ENCODE measurements at places on chromosomes 13 and 19.

DNA sequence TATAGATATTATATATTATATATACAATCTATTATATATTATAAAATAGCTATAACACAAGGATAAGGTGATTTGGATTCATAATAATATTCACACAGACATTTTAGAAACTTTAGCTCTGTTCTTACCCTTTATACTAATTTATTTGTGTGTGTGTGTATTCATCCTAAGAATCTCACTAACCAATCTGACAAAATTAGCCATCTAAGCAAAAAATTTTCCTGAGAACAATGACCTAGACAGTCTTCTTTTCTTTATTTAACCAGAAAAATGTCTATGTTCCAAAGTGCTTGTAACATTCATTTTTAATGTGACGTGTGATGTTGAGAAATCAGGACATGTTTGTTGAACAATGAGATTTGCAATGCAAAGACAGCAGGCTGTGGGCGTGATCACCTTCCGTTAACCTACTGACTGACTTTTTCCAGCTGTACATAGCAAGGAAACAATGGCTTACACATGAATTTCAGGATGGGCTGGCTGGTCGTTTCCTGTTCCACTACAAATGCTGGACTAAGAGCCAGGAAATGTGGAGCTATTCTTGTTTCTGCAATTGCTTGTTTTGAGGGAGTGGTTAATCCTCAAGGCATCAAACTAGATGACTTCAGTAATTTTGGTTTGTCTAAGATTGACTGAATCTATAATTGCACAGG lies 634.6 kb upstream of the ARGLU1 start:
- no peak for DNase-seq

DNA sequence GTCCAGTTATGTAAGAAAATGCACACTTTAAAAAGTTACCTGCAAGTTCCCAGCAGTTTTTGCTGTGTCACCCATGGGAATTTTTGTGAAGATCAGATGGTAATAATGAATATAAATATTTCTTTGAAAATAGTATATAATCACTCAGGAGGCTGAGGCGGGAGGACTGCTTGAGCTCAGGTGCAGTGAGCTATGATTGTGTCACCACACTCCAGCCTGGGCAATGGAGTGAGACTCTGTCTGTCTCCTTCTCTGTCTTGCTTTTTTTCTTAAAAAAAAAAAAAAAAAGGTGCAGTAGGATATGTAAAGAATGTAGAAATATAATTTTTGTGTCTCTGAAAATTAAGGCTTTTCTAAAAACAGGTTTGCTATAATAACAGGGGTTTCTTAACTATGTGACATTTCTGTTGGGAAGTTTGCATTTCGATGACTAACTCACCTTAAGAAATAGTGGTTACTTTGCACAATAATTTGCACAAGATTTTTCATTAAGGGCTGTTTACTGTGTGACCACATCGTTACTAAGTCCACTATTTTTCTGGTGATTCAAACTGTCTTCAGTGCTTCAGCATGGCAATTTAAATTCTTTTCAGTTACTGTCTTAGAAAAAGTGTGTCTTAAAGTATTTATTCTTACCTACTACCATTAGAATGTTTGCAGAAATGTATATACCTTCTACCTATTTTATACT lies 37.3 kb downstream of the DNAJC3 start:
- DNase-seq, result no peak

DNA sequence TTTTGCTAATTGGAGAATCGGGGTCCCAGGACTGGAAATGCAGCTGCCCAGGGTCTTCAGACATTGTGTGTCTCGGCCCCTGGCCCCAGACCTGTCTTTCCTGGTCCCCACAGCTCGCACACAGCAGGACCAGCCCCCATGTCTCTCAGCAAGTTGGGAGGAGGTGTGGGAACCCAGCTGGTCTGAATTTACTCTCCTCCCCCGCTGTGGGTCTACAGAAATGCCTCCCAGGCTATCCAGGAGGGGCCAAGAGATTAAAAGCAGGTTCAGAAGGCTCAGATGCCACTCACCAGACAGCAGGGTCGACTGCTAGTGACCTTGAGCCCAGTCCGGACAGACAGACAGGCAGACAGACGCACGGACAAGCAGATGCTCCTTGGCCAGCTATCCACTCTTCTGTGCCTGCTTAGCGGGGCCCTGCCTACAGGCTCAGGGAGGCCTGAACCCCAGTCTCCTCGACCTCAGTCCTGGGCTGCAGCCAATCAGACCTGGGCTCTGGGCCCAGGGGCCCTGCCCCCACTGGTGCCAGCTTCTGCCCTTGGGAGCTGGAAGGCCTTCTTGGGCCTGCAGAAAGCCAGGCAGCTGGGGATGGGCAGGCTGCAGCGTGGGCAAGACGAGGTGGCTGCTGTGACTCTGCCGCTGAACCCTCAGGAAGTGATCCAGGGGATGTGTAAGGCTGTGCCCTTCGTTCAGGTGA lies at the start of gene DAND5:
DAND5 (plus strand) TSS at position 285 of the 697 bp plus-strand sequence; CDS start at position 370, 85 bp downstream.
- DNase-seq, result no peak

DNA sequence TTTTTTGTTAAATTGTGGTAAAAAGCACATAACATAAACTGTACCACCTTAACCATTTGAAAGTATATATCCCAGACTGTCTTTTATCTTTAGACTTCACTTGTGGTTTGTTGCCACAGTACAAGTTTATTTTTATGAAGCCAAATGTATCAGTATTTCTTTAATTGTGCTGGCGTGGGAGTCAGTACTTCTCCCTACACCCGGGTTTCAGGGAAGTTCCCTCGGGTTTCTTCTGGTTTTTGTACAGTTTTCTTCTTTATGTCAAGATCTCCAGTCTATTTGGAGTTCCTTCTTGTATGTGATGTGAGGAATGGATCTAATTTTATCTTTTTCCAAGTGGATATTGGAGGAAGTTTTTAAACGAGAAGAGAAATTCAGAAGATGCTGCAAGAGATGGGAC lies 20.5 kb downstream of the CCDC8 start:
- DNase-seq, result no peak

- peak; percentile 99 for DNase-seq
These were observed at the start of gene GRAMD1A for GRCh38 chr19:34999498-35000337. Gene GRAMD1A (plus strand): TSS chr19:35000323. CDS start chr19:35000479, 156 bp downstream.

GRCh38 chr13:61685682-61686012 lies 270.0 kb upstream of the PCDH20 start:
- no peak for DNase-seq

DNA sequence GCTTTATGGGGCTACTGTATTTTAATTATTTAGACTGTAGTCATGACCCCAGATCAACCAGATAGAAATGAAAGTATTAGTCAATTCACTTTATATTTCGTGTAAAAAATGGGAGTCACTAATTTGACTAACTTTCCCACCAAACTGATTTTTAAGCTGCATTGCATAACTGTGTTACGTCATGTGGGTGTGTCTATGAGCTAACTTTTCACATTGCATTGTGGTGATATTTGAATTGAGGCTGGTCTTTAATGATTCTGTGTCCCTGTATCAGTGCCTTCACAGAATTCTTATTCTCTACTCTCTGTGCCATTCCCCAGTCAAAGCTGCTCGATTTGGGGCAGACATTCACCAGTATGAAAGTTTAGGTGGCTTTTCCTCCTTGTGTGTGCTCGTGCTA lies 172.7 kb upstream of the MAB21L1 start:
- DNase-seq, result no peak

DNA sequence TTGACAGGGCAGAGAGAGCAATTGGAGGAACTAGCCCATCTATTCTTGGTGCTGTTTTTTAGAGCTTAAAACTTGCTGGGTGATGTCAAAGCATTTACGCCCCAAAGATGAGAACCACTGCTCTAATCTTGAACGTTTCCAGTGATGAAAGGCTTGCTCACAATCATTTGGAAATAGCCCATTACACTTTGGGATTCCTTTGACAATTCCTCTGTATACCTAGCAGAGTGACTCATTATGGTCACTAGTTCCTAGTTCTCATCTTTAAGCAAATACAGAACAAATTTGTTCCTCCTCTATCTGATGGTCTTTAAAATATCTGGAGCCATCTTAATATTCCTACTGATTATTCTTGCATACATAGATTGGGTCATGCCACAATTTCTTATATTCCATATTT lies 112.3 kb downstream of the GPC6 start:
- no peak for DNase-seq

- no peak for DNase-seq
These were observed 90.4 kb downstream of the PCCA start for GRCh38 chr13:100179276-100179675.

DNA sequence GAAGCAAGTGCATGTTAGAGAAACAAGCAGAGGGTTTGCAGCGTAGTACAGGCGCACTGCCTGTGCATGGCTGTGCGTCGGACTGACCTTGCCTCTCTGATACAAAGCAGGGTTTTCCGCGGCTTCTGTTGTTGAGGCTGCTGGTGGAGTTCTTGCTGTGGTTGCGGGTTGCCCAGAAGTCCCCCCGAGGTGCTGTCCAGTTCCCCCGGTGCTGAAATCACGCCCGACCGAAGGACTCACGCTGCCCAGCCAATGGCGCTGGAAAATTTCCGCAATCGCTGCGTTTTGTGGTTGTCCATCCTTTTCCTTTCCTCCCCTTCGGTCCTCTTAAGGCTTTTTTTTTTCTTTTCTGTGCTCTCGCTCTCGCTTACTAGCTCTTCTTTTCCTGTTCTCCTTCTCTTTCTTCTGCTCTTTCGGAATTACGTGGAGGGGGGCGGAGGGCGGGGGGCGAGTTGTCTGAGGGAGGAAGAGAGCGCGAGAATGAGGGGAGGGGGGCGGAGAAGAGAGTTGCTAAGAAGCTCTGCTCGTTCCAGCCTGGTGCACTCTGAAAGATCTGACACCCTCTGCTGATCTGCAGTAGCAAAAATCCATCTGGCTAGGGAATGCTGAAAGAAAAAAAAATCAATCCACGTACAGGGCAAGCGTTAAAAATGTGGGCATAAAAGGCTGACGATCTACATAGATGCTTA lies at the start of gene SLITRK1:
SLITRK1 (minus strand) TSS at position 558 of the 689 bp plus-strand sequence. CDS start 967 bp downstream, outside the sequence.
- DNase-seq, result no peak

DNA sequence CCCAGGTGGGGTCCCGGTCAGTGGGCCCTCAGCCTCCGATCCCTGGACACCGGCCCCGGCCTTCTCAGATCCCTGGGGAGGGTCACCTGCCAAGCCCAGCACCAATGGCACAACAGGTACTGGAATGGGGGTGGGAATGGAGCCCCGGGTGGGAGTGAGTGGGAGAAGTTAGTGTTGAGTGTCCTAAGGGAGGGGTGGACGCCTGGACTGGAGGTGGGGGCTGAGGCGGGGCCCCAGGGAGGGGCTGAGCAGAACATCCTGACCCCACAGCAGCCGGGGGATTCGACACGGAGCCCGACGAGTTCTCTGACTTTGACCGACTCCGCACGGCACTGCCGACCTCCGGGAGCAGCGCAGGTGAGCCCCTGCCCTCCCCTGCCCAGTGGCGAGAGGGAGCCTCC lies 17.7 kb downstream of the EPN1 start:
- DNase-seq, result no peak

DNA sequence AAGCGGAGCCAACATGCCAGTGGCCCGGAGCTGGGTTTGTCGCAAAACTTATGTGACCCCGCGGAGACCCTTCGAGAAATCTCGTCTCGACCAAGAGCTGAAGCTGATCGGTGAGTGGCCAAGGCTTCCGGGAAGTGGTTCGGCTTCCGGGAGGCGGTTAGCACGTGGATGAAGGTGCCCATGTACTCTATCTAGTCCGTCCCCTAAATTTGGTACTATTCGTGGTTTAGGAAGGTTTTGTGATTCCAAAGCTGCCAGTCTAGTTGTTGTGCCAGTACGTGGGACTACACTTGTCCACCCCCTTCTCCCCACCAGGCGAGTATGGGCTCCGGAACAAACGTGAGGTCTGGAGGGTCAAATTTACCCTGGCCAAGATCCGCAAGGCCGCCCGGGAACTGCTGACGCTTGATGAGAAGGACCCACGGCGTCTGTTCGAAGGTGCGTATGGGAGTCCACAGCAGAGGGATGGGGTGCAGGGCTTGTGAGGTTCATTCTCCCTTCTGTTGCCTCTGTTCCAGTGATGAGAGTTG lies 579 bp downstream of the RPS9 start:
- no peak for DNase-seq

DNA sequence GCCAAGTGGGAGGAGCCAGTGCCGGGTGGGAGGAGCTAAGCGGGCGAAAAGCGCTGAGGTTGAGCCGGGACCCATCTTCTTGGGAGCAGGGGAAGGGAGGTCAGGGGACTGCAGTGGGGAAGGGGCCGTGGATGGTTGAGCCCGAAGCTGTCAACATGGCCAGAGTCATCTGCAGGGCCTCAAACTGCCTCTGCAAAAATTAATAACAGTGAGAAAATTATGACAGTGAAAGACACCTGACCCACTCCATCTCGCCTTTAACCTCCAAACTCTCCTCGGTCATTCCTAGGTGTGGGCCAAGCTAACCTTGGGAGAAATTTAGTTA lies 30.1 kb downstream of the ZNF557 start:
- DNase-seq, result no peak

DNA sequence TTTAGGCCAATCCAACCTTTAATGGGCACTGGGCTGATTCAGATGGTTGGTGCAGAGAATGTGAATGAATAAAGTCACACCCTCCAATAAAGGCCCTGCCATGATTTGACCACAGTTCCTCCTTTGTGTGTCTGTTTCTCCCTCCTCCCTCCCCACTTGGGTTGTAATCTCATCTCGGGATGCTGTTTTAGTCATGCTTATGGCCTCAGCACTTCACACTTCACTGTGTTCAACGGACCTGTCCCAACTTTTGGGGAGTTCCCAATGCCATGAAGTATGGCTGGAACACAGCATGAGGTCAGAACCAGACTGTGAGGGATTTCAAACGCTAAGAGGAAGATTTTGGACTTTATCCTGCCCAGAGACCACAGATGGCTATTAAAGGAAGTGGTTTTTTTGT lies 5.6 kb upstream of the RAB8A start:
- DNase-seq, result no peak

GRCh38 chr19:41934849-41935374 lies 6.7 kb upstream of the ERFL start:
- DNase-seq, result peak; percentile 84

DNA sequence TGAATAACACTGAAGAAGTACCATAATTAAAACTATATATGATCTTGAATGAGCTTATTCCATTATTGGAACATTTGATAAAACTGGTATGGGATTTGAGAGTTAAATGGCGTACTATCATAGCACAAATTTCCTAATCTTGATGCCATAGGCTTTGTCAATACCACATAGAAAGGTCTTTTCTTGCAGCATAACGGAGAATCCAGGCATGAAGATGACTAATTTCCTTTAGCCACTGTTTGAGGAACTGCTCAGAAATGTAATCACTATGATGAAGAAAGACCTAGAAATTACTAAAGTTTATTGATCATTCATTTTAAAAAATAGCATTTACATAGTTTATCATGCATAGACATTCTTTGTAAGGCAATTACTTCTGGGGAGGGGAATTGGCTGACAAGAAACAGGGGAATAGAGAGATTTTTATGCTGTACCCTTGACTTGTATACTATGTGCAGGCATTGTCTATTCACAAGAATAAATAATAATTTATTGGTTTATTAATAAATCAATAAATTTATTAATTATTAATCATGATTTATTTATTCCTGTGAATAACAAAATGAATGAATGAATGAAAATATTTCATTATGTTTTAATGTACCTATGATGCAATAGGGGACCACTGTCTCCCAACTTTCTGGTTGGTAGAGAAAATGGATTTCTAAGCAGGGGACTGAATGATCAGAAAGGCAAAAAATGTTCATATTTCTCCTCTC lies 2676.6 kb downstream of the PCDH9 start:
- DNase-seq, result no peak

GRCh38 chr13:110869805-110870706 lies 44.8 kb downstream of the ANKRD10 start:
- peak; percentile 84 for DNase-seq

All from 8988T (cell line).